ENCODE measurements at places on chromosomes 1 and 21.

DNA sequence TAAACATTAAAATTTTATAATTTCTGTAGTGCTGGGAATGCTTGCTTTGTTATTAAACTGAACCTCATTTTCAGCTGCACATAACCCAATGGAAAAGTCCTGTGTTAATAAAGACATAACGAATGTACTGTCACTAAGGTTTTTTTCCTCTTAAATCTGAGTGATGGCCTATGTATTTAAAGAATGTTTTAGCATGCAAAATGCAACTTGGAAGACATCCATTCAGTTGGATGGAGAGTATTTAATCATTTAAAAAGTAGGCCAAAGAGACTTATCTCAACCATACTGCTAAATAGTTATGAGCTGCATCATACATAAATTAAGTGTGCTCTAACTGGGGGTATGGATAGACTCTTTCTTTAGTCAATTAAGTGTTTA lies 48.5 kb downstream of the RWDD3 start:
- no peak for DNase-seq

GRCh38 chr1:167059045-167059808 lies 30.9 kb downstream of the GPA33 start:
- no peak for DNase-seq

- DNase-seq = no peak
Observed at GRCh38 chr1:36776948-36777831, 257.1 kb downstream of the GRIK3 start.

GRCh38 chr1:35264871-35265270 lies 3.6 kb upstream of the ZMYM4 start:
- no peak for DNase-seq

GRCh38 chr1:34060901-34061415 lies 104.1 kb downstream of the CSMD2 start:
- DNase-seq = no peak

DNA sequence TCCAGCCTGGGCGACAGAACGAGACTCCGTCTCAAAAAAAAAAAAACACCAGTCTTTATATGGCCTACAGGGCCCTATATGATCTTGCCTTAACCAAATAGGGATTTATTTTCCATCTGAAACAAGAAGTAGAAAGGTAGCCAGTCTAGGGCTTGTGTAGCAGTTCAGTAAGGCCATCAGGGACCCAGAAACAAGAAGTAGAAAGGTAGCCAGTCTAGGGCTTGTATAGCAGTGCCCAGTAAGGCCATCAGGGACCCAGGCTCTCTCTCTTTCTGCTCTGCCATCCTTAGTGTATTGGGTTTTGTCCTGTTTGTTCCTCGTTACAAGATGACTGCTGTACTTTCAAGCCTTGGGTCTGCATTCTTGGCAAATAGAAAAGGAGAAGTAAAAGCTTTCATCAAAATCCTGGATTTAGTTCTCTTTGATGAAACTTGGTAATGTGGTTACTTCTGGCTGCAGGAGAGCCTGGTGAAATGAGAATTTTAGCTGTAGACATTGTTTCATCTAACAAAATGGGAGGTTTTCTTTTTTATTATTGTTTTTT lies 46.1 kb downstream of the PKN2 start:
- no peak for DNase-seq

Data from GM12892 (cell line).